HEK293T (cell line): ENCODE measurements at places on chromosomes 1 and 21.
A peak's percentile ranks its signal among the peaks of the same experiment; 100 is the strongest.

- DNase-seq: no peak
Observed at GRCh38 chr1:160421881-160422280, 21.5 kb downstream of the VANGL2 start.

- no peak for DNase-seq
Observed at GRCh38 chr1:20466273-20466672, 19.7 kb downstream of the CAMK2N1 start.

DNA sequence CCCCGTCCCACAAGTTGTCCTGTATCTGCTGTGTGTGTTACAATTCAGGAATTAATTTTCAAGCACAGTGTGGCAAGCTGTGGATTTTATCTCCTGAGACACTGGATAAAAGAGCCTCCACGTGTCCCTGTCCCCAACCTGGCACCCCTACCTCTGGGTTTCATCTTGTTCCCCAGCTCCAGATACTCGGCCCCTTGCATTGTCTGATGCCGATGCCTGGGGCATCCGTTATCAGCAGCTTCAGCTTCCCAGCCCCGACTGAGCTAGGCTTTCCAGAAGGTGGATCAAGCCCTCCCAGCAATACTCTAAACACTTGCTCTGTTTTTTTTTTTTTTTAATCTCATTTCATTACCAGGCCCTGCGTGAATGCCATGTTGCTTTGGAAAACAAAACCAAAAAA is 159.4 kb downstream of the PLXNA2 start:
- no peak for DNase-seq

DNA sequence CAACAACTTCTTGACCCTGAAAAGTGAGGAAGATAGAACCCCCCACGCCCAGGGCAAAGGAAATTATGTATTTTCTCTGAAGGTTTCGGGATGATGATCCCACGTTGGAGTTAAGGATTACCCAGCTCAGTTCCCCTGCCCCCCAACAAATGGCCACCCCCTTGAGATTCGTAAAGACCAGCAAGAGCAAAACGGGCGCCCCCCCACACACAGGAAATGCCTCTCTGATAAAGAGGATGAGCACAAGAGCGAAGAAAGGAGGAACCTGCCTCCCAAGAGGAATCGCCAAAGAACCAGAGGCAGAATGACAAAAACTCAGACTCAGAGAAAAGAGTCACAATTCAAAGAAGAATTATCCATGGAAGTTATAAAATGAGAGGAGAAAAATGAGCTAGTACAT is 576.9 kb downstream of the MATN1 start:
- no peak for DNase-seq

GRCh38 chr21:28138272-28138671 is 854.4 kb downstream of the LTN1 start:
- no peak for DNase-seq

GRCh38 chr21:27306791-27307775 is 340.2 kb upstream of the ADAMTS5 start:
- DNase-seq: no peak

- no peak for DNase-seq
Observed at GRCh38 chr1:99580451-99580850, 65.5 kb upstream of the PALMD start.

DNA sequence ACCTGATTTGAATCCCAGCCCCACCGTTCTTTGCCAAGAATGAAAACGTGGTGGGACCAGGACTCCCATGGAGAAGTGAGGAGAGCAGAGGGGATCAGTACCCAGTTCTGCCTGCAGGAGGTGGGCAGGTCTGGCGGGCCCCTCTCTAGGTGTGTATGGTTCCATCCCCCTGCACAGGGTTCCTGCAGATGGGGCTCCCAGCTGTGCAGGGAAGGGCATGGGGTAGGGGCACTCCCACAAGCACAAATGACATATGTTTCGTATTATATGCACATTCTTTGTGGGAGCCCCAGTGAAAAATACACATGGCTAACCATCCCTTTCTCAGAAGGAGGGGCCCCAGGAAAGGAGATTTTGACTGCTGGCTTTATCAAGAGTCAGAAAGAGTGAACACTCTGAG is 144.6 kb downstream of the PLPP3 start:
- peak; percentile 50 for DNase-seq

DNA sequence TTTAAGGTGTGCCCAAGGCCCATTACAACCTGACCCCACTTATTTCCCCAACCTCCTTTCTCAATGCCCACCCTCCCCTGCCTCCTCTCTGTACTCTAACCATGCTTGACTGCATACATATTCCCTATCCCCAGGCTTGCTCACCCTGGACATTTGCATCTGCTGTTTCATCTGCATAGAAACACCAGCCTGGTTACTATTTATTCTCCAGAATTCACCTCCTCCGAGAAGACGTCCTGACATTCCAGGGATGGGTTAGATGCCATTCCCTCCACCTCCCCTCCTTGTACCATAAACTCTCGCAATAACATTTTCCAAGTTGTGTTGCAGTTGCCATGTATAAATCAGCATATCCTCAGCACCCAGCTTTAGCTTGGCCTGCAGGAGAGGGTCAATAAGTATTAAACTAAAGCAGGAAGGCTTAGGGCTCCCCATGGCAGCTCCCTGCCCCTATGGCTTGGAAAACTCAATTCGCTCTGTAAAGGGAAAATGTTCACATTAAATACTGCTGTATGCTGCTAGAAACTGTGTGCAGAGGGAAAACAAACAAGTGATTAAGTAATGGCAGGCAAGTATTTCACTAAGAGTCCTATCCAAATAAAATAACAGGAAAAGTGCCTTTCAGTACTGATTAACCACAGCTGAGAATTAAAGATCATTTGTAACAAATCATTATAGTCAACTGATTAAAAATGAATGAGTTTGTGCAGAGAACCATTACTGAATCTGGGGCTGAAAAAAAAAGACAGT is 202.3 kb downstream of the TNR start:
- no peak for DNase-seq

DNA sequence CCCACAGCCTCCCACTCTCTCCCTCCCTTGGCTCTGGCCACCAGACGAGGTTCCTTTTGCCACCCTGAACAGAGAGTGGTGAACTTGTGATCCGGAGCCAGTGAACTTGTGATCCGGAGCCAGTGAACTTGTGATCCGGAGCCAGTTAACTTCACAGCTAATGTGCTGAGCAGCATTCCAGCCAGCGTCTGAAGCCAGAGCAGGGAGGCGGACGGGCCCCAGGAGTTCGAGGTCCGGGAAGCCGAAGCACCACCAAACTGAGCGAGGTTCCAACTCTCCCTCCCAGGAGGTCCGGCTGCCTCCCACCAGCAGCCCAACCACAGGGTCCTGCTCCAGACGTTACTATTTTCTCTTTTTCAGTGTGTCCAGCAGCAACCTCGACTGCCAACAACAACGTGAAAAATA is 85.8 kb downstream of the SYF2 start:
- DNase-seq: no peak

- DNase-seq: no peak
Observed at GRCh38 chr1:222418654-222419053, 129.2 kb downstream of the HHIPL2 start.

DNA sequence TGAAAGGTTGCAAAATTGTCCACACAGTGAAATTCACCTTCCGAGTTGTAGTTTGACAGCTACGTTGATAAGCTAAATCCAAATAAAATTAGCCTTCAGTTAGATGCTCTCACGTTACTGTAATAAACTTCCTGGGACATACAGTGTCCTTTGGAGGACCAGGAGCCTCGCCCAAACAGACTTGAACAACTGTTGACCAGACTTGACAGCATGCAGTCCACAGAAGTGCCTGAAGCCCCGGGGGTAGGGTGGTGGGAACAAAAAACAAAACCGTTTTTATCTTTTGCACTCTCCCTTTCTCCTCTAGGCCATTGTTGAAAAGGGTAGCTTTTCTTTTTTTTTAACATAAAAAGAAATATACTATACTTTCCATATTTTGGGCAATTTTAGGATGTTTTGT is 172.8 kb upstream of the SAMSN1 start:
- DNase-seq: no peak

GRCh38 chr1:245678860-245679411 is 524.2 kb downstream of the KIF26B start:
- DNase-seq: no peak

GRCh38 chr1:57686306-57686705 is 262.4 kb upstream of the DAB1 start:
- no peak for DNase-seq
